ENCODE measurements at places on chromosomes 6 and 20.

GRCh38 chr6:122461885-122462284, 9.7 kb downstream of the SERINC1 start:
- no peak for DNase-seq

DNA sequence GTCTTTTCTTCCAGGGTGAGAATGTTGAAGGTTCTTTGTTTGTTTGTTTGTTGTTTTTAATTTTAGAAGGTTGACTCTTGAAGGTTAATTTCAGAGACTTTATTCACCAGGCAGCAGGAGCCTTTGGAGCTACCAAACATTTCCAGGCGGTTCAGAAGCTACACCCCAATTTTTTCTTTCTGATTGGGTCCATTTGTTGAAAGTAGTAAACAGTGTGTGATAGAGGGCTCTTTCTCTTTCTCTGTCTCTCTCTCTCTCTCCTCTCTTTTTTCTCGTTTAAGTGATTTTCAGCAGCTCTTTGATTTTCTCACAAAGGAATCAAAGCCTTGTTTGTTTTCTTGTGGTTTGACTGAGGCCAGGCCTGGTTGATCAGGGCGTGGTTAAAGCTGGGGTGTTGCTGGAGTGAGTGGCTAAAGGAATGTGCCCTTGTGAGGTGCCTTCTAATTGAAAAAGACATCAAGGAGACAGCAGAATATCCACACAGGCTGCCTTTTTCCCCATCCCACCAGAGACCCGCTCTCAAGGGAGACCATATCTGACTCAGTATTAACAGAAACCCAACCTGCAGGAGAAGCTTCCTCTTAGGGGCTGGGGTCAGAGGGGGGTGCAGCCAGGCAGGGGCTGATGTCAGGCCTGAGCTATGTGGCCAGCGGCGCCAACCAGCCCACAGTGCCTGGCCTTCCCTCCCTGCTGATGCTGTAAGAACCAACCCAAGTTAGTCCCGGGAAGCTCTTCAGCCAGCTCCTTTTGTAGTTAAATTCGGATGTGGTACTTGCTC, 40.4 kb upstream of the NAA20 start:
- no peak for DNase-seq

- peak; percentile 65 for DNase-seq
Measured at GRCh38 chr6:28922821-28923317, 916 bp downstream of the TRIM27 start.

DNA sequence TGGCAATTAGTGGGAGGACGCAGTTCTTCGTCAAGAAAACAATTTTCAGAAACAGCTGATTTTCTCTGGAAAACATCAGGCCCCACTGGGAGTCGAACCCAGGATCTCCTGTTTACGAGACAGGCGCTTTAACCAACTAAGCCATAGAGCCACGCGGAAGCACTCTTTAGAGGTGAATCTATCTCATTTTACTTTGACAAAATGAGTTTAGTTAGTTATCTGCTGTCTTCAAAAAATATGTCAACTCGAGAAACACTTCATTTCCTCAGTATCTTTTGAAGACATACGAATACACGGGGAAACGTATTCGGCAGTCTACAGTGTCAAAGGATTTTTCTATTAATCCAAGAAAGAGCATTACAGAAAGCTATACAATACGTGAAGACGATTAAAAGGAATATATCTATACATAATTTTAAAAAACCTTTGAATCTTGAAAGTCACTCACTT, 26.7 kb downstream of the GPX6 start:
- DNase-seq, result peak; percentile 72

DNA sequence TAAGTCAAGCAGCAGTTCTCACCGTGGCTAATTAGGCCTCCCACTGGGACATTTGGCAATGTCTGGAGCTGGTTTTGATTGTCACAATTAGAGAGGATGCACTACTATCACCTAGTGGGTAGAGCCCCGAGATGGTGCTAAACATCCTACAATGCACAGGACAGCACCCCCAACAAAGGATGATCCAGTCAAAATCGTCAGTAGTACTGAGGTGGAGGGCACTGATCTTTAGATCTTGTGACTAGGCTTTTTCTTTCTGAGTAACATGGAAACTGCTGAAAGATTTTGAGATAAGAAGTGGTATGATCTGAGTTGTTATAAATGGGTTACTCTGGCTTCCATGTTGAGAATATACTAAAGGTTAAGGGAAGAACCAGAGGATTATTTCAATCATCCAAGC, 12.0 kb downstream of the UBD start:
- DNase-seq, result no peak

- DNase-seq, result no peak
Measured at GRCh38 chr6:97465877-97466561, 183.0 kb upstream of the MMS22L start.

DNA sequence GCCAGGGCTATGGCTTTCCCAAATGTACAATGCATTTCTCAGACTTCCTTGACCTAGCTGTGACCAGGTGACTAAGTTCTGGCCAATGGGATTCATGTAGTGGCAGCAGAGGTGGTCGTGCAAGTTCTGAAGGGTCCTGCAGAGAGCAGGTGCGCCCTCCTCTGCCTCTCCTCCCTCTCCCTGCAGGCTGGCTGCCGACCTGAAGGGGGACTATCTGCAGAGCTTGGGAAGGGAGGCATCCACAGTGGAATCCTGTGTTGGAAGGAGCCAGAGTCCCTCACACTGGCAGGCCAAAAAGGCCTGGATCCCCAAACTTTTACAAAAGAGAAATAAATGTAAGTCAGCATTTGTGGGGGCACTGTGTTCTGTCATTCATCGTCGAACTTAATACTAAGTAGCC, 66.6 kb downstream of the CDH26 start:
- no peak for DNase-seq

GRCh38 chr20:11090751-11091150, 417.0 kb upstream of the JAG1 start:
- DNase-seq, result no peak

GRCh38 chr6:35258858-35259193, 709 bp upstream of the ZNF76 start:
- no peak for DNase-seq

DNA sequence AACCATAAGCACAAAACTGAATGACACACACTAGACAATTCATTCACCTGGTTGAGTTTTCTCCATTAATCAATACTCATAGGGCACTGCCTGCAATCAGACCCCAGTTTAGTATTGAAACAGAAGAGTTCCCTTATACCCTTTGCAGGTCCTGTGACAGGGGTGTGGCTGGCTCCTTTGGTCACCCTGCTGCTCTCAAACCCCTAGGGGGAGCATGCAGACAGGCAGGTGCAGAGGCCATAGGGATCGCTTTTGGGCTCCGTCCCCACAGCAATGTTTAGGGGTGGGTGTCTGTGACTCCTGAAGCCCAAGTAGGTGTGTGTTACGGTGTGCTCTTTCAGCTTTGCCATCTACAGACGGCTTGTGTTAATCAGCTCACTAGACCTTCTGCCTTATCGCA, 210.4 kb downstream of the CENPW start:
- no peak for DNase-seq

GRCh38 chr6:93243231-93243778, 176.1 kb downstream of the EPHA7 start:
- no peak for DNase-seq
